ENCODE measurements at places on chromosomes 13 and 19. TPM values are rescaled to one million over a fixed set of nuclear protein-coding genes. Genes with fewer than 3 reads are reported as not detected.

HSD17B14 gene
- 12.5 TPM for total RNA-seq

SMIM44 gene
- not detected for total RNA-seq

COMMD6 gene
- 123 TPM for total RNA-seq

FAAP24 gene
- 2.5 TPM for total RNA-seq

DNA sequence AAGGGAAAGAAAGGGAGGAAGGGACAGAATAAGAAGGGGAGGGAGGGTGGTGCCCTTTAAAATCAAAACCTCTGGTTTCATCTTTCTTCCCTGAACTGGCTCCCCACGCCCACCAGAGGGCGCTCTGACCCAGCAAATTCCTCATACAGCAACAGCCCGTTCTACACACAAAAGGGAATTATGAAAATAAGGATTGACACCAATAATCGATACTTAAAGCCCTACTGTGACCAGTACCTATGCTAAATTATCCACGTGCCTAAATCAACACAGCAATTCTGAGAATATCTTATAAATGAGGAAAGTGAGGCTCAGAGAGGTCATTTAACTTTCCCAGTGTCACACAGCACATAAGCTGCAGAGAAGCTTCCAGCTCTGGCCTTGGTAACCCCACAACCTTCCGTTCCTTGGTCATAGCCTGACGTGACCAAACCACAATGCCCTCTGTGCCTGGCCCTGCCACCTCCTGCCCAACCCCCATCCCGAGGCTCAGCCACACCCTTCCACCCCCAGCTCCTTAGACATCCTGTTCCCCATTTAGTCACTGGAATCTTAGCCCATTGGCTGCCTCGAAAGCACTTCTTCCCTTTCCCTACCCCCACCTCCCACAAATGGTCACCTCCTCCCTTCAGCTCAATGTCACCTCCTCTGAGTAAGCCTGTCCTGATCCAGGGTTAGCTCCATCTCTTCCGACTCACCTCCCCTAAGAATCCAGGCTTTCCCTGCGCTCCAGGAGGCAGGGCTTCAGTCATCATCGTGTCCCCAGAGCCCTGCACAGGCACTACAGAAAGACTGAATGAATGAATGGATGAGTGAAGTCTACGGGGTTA, 34.2 kb upstream of the PNMA8B start:
- ATAC-seq = peak; percentile 78

DNA sequence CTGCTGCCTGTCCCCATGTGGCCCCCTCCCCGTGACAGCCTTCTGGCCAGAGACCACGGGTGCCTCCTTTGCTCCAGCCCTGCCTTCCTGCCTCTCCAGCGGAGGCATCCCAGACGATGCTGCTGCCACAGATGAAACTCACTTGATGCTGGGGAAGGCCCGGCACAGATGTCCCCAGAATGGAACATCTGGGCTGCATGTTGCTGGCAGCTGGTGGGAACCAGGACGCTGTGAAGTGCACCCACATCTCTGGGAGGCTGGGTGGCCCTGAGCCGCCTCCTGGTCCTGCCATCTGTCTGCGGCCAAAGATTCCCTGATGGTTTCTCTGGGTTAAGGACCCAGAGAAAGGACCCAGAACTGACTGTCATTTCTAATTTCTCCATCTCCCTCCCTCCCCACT, 51.9 kb upstream of the PTPRS start:
- ATAC-seq = no peak

DNA sequence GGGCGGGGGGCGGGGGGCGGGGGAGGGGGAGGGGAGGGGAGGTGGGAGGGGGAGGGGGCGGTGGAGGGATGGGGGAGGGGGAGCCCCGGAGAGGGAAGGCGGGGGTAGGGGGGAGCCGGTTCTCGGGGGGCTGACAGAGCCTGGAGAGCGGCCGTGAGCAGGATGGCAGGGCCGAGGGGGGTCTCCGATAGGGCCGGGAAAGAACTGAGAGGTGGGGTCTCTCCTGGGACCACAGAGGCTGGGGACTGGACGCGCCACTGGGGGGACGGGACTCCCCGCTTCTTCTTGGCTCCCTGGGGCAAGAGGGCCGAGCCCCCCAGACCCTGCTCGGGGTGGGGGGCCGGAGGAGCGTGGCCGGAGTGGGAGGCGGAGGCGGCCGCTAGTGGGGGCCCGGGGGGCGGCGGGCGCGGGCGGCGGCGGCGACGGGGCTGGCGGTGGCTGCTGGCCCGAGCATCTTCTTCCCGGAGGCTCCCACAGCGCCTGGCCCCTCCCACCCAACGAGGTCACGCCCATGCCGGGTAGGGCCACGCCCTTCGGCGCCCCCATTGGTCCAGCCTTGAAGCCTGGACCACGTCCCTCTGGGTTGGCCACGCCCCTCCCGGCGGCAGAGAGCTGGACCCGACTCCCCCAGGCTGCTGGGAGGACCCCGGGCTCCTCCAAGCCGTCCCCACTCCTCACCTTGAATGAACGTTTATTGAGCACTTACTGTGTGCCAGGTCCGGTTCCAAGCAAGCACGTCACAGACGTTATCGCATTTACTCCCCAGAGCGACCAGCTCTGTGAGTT, at the start of gene NOVA2:
TSS of gene NOVA2 (minus strand) at position 313 of the 786 bp plus-strand sequence. CDS start 514 bp downstream, outside the sequence.
- ATAC-seq = peak; percentile 82

- no peak for ATAC-seq
Observed at GRCh38 chr19:4199699-4200293, 17.3 kb downstream of the ANKRD24 start.

GRCh38 chr13:48715977-48716376, 62.2 kb downstream of the CYSLTR2 start:
- no peak for ATAC-seq

- no peak for ATAC-seq
Observed at GRCh38 chr13:45933203-45933908, 81.8 kb upstream of the SIAH3 start.

GRCh38 chr13:45879666-45880065, 28.1 kb upstream of the SIAH3 start:
- no peak for ATAC-seq

DNA sequence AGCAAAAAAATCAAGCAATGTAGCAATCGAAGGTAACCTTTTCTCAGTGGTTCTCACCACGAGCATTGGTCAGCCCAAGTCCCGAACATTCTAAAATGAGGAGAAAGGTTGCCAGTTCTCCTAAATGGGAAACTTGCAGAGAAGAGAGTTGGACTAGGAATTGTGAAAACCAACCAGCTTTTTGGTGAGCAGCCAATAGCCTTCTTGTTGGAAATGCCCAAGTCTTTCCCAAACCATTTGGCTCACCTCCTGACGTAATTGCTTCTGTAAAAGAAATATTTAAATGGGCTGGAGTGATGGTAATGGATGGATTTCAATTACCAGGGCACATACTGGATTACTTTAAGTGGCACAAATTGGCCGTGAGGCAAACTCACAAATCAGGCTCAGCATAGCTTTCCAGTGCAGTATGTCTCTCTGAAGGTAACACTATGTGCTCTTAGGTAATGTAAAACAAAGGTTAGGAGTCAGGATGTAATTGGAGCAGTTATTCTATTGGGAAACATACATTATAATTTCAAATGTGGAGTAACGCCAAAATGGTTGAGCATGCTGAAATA, 423.2 kb downstream of the KLF5 start:
- no peak for ATAC-seq

- no peak for ATAC-seq
Observed at GRCh38 chr13:79297128-79297527, 108.9 kb downstream of the RBM26 start.

DNA sequence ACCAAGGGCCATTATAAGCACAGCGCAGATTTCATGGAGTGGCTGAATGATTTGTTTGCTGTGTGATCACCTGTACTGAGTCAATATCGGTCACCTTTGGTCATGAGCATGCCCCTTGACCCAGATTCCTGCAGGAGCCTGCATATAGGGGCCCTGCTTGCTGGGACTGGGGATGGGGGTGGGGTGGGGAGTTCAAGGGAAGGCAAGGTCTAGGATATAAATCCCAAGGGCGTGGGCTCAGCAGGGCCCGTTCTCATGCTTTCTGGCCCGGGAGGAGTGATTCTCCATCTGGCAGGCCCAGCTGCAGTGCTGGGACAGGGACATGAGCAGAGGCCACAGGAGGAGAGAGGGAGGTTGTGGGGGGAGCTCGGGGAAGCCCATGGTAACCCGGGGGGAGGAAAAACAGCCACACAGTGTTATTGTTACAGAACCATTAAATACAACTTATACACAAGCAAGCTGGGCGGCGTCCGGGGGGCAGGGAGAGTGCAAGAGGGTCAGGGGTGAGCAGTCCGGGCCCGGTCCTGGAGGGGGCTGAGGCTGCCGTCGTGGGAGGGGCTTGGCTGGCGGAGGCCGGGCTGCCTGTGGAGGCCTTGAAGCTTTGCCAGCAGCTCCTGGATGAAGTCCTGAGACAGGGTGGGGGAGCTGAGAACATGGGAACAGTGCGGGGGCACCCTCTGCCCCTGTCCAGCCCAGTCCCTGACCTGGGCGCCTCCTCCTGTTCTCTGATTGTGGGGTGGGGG, 5.2 kb downstream of the PPP1R14A start:
- peak; percentile 65 for ATAC-seq

Measured in gastroesophageal sphincter (tissue), 4 donors.